ENCODE measurements at places on chromosomes 4 and X.

DNA sequence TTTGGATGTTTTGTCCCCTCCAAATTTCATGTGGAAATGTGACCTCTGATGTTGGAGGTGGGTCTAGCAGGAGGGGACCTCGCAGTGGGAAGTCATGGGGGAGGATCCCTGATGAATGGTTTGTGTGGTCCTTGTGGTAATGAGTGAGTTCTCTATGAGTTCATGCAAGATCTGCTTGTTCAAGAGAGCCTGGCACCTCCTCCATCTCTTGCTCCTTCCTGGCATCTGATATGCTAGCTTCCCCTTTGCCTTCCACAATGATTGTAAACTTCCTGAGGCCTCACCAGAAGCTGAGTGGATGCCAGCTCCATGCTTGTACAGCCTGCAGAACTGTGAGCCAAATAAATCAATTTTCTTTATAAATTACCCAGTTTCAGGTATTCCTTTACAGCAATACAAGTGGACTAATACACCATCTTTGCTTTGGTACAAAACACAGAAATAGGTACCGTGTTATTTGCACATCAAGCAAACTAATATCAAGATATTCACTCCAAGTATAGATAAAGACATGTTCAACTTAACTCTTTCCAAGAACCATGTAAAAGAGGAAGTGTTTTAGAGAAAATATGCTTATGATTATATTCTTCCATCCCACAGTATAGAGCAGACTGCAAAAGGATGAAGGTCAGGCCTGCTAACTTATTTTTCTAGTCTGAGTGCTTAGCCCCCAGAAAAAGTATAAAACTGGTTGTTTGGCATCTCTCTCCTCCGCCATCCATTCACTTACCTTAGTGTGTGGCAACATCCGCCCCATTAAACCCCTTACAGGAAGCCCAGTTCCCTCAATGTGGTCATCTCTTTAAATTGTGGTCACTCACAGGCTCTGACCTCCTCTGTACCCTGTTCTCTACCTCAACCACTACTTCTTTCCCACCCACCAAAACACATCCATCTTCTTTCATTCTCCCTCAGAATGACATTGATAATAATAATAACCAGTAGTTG, 6.7 kb downstream of the ARAP2 start:
- DNase-seq, result no peak

GRCh38 chr4:137278431-137278830, 253.9 kb downstream of the PCDH18 start:
- peak; percentile 23 for DNase-seq

- no peak for DNase-seq
Observed at GRCh38 chr4:8218371-8219031, 19.4 kb downstream of the SH3TC1 start.

GRCh38 chrX:153983321-153983801, 10.8 kb downstream of the TMEM187 start:
- no peak for DNase-seq

DNA sequence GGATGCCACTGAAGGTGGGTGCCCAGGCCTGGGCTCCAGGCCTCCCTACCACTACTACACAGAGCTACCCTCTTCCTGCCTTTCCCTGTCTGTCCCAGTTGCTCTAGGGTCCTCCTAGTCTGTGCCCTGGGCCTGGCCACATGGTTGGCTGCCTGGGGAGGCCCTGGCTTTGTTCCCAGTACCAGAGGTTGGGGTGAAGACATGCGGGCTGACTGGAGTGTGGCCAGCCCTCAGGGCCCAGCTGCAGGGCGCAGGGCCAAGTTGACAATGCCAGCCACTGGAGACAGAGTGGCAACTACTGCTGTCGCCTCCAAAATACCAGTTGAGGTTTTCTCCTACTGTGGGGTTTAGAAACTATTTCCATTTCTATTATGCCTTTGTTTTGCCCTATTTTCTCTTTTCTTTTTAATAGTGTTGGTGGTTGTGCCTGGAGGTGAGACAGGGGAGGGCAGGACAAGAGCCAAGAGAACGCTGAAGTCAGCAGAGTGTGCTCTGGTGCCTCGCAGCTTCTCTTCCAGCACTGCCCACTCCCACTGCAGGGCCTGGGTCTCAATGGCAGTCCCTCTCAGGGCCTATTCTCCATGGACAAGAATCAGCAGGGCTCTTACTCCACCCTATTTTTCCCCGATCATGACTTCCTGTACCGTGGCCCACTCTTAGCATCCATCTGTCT, 32.2 kb upstream of the XPNPEP2 start:
- peak; percentile 35 for DNase-seq

DNA sequence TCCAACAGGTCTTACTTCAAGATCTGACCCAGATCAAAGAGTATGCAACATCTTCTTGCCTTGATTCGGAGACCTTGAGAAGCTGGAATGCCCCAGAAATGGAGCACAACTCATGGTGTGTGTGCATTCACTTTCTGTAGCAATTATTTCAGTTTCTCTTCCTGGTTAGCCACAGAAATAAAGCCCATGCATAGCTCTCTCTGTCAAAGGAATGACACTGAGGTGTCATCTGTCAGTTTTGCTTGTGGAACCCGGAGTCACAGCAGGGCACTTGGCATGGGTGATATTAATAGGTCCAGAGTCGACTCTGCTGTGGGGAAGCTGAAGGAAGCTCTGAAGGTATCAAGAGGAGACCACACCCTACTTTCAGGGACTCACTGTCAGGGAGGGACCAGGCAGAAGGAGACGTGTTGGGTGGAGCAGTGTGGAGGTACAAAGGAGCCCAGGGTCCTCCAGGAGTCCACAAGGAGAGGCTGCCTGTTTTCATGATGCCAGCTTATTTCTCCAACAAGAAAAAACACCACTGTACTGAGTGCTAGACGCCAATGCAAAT, 10.7 kb downstream of the CLNK start:
- DNase-seq, result no peak

DNA sequence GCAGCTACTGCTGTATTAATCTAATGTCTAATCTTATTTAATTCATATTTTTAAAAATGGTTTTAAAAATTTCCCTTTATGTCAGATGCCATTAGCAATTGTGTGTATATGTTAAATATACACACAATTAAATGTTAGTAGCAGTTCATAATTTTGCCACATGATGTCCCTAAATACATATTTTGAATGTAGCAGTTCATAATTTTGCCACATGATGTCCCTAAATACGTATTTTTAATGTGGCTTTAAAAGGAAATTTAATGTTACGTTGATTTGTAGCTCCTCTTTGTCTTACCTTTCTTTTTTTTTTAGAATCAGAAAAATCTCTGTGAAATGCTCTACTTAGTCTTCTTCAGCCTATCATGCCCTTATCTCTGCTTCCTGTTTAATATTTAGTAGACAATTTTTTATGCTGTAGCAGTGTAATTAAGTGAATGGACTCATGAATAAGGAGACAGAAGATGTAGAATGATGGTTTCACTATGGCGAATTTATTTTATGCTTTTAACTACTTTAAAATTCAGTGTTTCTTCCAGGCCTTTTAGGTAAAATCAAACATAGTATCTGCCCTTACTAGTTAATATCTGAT, 26.1 kb downstream of the RBM46 start:
- DNase-seq, result peak; percentile 70

GRCh38 chrX:40272776-40273175, 175.0 kb upstream of the BCOR start:
- DNase-seq, result no peak

GRCh38 chr4:153403726-153404125, 59.2 kb downstream of the MND1 start:
- DNase-seq, result no peak

- DNase-seq, result peak; percentile 13
Observed at GRCh38 chr4:54568184-54568583, 89.6 kb upstream of the KIT start.

DNA sequence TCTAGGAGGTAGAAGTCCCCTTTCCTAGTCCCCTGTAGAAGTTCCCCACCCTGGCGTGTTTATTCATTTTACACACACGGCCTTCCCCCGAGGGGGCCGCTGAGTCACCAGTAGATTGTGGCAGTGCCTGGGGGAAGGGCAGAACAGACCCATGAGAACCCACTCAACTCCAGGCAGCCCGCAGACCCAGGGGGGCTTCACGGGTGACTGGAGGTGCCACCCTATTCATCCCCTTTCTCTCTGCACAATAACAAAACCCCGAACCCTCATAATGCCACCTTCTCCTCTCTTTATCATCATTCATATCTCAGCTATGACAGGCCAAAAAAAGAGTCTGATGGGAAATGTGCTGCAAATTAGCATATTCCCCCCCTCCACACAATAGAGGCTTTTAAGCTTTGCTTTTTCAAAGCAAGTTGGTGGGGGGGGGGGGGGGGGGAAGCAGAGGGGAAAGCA, 20.4 kb upstream of the GPM6B start:
- DNase-seq, result peak; percentile 4

DNA sequence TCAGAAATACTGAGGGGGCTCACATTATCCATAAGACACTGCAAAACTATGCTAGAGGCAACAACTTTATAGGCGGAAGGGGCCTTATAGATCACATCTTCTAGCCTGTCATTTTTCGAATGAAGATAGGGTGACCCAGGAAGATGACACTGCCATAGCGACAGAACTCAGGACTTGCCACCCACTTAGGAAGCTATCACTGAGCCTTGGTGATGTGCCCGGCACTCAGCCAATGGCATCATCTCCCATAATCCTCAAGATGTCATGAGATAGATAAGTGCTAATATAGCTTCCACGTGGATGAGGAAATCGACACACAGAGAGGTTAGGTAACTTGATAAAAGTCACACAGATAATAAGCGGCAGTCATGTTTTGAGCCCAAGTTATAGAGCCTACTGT, 346.6 kb downstream of the DHX15 start:
- DNase-seq, result no peak

- peak; percentile 14 for DNase-seq
Observed at GRCh38 chr4:47374477-47374876, 89.0 kb downstream of the COMMD8 start.

GRCh38 chrX:112735147-112735546, 55.4 kb upstream of the LHFPL1 start:
- DNase-seq, result no peak

DNA sequence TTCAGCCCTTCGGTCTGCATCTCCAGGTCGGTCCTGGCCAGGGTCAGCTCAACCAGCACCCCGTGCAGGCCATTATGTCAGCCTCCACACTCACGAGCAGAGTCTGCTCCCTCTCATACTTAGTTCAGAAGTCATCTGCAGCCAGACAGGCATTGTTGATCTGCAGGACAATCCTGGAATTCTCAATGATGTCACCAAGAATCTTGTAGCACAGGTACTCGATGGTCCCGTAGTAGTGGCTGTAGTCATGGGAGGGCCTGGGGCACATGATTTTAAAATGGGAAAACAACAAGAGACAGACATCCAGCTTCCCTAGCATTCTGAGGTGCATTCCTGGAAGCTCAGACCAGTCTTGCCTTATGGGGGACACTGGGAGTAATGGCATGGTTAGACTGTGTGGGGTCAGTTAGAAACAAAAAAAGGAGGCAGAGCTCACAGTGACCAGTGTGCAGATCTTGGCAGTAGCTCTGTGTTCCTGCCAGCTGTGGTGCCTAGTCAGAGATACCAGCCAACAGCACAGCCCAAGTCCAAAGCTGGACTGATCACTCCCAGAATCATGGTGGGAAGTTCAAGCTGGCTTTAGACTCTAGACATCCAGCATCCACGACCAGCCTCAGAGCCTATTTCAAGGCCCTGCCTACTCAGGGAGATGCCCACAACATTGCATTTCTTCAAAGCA, 31.9 kb downstream of the LRIT3 start:
- DNase-seq, result no peak

DNA sequence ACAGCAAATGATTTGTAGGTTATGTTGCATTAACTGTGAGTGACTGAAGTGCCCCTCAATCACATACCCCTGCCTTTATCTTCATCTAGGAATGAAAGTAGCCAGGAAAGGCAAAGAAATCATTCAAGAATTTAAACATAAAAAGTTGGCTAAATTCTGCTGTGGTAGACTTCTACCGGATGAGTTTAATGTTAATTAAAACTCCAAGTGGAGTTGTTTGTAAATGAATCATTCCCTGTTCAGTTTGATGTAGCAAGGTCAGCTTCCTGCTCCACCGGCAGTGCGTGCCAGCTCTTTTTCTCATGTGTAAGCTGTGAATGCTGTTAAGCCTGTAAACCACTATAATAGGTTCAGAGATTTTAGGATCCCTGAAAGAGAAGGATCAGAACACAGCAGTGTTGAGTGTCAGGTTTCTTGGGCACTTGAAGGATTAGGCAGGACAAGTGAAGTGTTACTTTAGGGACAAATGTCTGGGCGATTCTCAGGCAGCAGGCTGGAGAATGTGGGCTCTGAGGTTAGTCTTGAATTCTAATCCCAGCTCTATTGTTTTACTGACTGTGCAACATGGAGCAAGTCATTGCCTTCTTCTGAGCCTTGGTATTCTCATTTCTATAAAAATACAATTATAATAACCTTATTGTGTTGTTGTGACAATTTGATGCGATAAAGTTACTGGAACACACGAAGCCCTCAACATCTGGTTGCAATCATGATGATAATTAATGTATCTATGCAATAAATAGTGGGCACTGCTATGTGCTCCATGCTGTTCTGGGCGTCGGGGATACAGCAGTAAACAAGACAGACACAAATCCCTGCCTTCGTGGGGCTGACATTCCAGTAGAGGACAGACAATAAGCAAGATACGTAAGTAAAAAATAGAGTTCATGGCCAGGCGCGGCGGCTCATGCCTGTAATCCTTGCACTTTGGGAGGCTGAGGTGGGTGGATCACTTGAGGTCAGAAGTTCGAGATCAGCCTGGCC, 112.0 kb downstream of the SHROOM3 start:
- DNase-seq, result peak; percentile 89

DNA sequence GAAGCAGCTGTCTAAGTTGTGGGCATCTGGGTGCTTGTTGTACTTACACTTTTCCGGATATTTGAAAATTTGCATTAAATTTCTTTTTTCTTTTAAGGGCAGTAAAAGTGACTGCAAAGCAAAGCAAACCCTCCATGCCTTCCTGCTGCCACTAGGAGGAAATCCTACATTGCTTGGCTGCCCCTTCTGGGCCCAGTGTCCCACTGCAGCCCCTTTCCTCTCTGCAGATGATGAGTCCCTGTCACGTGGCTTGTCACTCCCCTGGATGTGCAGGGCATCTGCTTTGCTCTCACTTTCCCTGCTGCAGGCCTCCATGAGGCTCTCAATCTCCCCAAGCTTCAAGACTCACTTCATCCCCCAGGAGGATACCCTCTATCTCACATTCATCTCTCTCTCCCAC, 12.7 kb downstream of the TSR2 start:
- DNase-seq, result peak; percentile 43

Measured in choroid plexus epithelial cell (primary cell).